ENCODE measurements at places on chromosomes 7 and 10.

GRCh38 chr7:139389774-139390173, 30.1 kb downstream of the LUC7L2 start:
- no peak for DNase-seq

GRCh38 chr7:49766966-49767365, 6.5 kb upstream of the VWC2 start:
- no peak for DNase-seq

- no peak for DNase-seq
Observed at GRCh38 chr7:21603972-21604749, 61.3 kb downstream of the DNAH11 start.

DNA sequence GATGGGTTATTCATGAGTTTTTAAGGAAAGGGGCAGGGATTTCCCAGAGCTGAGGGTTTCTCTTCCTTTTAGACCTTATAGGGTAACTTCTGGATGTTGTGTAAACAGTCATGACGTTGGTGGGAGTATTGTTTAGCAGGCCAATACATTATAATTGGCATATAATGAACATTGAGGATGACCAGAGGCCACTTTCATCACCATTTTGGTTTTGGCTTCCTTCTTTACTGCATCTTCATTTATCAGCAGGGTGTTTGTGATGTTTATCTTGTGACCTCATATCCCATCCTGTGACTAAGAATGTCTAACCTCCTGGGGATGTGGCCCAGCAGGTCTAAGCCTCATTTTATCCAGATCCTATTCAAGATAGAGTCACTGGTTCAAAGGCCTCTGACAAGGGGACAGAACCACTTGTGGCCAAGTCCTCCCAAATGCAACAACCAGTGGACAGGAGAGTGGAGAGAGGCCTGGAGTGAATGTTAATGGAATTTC, 77.3 kb upstream of the RPA3 start:
- no peak for DNase-seq

DNA sequence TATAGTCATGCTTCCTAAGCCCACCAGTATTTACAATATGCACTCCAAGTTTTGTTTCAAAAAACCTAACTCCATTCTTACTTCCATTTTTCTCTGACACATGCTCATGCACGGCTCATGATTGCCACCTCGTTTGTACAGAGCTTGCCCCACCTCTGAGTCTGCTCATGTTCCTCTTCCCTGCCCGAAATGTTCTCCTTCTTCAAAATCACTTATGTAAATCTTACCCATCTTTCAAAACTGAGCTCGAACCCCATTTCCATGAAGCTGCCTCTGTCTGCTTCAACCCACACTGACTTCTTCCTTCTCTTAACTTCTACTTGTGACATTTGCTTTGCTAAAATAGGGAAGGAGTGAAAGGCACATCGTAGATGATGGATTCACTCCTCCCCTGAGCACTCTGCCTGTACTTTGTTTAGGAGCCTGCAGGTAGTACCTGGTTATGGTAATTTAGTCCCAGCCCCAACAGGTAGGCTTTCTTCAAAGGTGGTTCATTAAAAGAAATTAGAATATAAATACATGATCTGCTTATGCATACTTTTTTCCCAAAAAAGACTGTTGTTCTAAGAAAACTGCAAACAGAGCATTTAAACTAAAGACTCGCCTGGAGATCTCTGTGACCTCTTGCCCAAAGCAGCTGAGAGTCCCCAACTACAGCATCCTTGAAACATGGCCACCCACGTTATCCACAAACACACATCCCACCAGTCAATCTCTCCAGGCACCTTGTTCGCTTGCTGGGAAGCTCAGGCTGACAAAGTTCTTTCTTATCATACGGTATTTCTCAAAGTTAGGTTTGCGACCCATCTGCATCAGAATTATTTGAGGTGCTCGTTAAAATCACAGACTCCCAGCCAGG, 172.0 kb downstream of the DGKI start:
- DNase-seq, result no peak

DNA sequence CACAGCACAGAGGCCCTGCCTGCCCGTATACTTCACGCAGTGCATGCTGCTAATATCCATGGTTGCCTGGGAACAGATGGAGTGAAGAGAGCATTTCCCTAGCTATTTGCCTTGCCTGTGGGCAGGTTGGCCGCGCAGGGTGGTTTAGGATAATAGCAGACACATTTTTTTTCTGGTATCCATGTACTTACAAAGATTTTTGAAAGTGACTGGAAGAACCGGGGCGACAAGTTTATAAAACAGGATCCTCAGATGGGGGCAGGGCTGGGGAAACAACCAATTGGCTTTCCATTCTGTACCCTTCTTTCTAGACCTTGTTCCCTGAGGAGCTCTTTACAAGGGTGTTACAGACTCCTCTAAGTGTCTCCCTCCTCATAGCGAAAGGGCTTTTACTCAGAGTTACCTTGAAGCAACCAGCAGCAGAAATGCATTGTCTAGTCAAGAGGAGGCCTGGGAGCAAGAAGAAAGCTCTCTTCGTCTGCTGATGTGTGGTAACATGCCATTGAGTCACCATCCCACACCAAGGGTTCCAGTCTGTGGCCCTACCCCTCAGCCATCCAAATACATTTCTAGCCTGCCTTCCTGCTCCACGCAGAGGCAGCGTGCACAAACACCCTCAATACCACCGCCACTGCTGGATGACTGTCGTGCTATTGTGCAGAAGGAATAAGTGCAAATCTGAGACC, 31.5 kb downstream of the MTURN start:
- DNase-seq, result no peak

GRCh38 chr7:15778191-15778590, 91.7 kb upstream of the MEOX2 start:
- DNase-seq, result no peak

DNA sequence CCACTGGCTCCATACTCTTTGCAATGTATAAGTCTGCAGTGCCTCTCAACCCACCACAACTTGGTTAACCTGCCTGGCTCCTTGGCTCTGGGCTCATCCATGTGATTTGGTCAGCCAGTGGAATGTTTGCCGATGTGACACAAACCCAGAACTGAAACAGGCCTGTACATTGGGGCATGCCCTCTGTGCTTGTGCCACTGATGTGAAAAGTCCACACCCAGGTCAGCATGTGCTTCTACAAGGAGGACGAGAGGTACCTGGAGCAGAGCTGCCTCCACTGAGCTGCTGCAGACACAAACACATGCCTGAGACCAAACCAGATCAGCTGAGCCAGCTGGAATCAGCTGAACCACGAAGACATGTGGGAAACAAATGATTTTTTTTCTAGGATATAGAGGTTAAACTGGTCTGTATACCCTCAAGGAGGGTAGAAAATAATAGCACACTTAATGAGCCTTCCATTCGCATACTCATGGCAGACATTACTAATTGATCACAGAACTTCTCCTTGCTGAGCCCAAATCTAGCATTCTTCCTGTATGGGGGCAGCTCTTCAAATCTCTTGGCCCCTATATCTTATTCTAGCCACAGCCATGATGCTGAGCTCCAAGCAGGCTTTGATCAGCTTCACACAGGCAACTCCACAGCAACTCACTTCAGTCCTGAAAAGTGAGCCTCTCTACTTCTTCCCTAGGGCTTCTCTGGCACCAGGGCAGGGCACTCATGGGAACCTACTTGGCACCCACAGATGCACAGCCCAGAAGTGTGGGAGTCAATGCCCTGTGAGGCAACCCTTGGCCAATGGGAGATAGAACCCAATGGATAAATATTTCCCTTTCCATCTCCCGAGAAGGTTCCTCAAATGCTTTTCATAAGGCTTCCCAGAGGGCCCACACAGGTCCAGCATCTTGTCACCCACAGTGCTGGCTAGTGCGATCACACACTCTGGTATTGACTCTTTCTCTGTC, 18.6 kb downstream of the PYROXD2 start:
- no peak for DNase-seq

DNA sequence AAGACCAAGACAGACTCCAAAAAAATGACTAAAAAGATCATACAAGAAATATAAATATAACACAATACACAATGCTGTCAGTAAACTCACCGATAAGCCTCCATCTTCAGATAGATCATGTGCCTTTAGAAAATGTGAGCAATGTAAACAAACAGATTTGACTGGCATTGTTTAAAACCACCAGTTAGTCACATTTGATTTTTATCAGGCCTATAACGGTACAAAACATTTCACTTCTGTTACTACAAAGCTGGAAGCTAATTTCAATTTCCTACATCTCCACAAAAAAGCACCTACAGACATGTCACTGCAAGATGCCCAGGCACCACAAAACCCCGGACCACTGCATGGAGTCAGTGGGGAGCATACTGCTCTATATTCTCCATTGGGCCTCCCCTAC, 18.9 kb downstream of the SGMS1 start:
- no peak for DNase-seq

DNA sequence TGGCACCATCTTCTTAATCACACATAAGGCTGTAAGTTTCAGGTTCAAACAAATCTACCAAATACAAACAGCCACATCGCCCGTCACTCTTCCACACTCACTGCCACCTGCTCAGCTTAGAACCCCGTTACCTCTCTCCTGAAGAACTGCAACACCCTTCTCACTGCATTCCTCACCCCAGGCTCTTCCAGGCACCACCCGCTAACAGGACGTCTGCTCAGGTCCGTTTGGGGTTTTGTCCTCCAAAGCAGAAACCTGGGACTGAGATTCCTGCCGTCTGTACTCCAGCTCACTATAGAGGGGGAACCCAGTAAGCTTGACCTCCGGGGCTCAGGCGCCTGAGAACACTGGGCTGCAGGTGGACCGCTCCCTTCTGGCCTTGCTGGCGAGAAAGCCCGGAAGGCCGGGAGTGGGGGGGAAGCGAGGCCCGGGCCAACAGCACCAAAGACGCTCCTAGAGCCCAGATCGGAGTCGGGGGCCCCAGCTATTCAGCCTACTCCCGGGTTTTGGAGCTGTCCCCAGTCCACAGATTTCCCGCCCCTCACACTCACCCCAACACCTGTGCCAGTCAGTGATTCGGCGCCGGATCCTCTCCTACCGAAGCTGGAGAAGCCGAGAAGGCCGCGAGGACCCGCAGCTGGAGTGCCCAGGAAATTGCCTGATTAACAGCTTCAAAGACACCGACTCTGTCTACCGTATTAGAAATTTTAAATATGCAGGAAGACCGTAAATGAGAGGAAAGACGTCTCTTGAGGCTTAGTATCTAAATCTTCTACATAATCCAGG, at the start of gene AP3M1:
Gene AP3M1, minus strand, starts transcription at position 625 of the 786 bp plus-strand sequence. CDS start 12,449 bp downstream, outside the sequence.
- peak; percentile 58 for DNase-seq

- DNase-seq, result no peak
Observed at GRCh38 chr7:124171068-124171467, 138.2 kb upstream of the TMEM229A start.

- no peak for DNase-seq
Observed at GRCh38 chr10:78597796-78598555, 470.8 kb upstream of the ZMIZ1 start.

GRCh38 chr7:43540471-43540870, 42.4 kb upstream of the STK17A start:
- DNase-seq, result no peak

DNA sequence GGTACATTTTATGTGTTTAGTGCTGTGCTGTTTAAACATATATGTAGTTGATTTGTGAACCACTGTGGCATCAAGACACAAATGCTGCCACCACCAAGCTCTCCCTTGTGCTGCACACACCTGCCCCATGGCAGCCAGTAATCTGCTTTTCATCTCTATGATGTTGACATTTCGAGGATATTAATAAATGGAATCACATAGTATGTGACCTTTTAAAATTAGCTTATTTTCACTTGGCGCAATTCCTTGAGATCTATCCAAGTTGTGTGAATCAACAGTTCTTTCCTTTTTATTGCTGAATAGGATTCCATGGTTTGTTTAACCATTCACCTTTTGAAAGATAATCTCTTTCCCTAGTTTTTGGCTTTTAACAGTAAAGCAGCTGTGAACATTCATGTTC, 73.1 kb downstream of the BMPR1A start:
- DNase-seq, result no peak

DNA sequence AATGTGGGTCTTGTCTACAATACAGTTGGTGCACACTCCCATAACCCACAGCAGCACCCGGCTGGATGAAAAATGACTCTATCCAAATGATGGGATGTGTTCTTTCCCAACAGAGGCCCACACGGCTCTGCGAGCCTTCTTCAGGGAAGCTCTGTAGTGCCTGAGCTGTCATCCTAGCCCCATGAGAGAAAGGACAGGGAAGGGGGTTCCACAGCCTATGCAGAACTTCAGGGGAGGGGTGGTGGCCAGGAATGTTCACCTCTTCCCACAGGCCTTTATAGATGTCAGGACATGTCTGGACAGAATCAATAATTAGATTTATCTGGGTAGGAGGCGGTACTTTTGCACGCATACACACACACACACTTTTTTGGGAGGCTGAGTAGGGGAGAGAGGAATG, 109.0 kb downstream of the JCAD start:
- DNase-seq, result no peak

DNA sequence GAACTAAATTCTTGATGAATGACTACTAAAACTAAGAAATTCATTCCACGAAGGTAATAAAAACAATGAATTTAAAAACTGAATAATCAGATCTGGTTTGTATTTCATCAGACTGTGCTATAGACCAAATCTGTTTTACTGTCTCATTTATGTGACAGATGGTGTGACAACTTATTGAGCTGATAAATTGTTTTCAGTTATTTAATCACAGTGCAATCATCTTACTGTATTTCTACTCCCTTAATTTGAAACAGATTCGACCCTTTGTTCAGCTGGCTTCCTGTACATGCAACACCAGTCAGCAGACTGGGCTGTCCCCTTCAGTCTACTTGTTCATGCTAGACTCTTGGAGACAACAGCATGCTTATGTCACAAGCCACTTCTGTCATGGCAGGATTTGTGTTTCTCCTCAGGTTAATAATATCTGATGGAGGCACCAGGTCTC, 150.9 kb downstream of the MBL2 start:
- no peak for DNase-seq

- no peak for DNase-seq
Observed at GRCh38 chr10:125568156-125568555, 114.8 kb downstream of the TEX36 start.

GRCh38 chr7:93931655-93932054, 10.1 kb downstream of the GNG11 start:
- no peak for DNase-seq

- no peak for DNase-seq
Observed at GRCh38 chr7:116198748-116199410, 11.5 kb upstream of the TES start.

- DNase-seq, result no peak
Observed at GRCh38 chr7:98621573-98622482, 4.7 kb downstream of the NPTX2 start.

DNA sequence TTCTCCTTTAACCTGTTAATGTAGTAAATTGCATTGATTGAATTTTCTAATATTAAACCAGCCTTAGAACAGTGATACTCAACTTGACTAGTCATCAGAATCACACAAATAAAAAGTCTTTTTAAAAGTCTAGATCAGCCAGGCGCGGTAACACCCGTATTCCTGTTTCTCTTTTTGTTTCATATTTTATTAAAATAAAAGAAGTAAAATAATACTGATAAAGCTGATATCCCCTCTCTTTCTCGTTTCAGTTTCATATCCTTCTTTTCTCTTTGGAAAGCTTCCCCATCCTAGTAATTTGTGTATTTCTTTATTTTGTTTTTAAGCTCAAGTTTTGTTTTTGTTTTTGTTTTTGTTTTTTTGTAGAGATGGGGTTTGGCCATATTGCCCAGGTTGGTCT, 9.3 kb downstream of the SMO start:
- DNase-seq, result no peak

All from stimulated activated CD8-positive, alpha-beta memory T cell treated with anti-CD3 and anti-CD28 coated beads, Interleukin-7, amount 100 ng/mL, for 1 hour (primary cell).